ENCODE measurements at places on chromosomes 5 and 9.

GRCh38 chr5:159792180-159792579 is 124.1 kb upstream of the ADRA1B start:
- no peak for DNase-seq

DNA sequence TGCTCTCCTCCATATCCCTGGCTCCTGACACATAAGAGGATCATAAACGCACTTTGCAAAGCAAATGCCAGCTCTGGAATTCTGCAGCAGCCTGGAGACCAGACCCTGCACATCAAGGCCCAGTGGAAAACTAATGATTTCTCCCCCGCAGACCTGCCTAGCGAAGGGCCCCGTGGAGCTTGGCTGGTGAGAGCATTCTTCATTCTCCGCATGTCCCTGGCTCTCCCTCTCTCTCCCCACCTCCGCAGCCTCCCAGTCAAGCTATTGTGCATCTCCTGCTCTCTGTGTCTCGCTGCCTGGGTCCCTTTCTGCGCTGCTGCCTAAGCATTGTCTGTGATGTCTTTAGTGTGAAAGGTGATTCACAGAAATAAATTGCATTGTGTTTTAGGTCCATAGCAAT is 46.7 kb downstream of the GRIA1 start:
- no peak for DNase-seq

- DNase-seq: no peak
Observed at GRCh38 chr9:110041452-110041851, 166.5 kb downstream of the C9orf152 start.

DNA sequence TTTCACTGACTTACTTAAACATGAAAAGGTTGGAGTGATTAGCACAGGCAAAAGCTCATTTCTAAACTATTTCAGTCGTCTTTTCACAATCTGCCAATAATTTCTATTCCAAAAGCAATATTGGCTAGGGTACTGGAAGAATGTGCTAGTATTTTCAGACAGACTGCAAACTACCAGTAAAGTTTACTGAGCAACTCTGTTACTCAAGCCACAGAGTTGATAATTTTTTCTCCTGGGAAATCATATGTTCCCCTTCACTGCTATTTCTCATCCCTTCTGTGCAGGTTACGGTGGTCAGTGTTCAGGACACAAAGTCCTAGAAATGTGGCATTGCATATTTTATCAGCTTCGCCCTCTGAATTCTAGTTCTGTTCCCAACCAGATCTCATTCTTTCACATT is 343.3 kb upstream of the TNC start:
- no peak for DNase-seq

DNA sequence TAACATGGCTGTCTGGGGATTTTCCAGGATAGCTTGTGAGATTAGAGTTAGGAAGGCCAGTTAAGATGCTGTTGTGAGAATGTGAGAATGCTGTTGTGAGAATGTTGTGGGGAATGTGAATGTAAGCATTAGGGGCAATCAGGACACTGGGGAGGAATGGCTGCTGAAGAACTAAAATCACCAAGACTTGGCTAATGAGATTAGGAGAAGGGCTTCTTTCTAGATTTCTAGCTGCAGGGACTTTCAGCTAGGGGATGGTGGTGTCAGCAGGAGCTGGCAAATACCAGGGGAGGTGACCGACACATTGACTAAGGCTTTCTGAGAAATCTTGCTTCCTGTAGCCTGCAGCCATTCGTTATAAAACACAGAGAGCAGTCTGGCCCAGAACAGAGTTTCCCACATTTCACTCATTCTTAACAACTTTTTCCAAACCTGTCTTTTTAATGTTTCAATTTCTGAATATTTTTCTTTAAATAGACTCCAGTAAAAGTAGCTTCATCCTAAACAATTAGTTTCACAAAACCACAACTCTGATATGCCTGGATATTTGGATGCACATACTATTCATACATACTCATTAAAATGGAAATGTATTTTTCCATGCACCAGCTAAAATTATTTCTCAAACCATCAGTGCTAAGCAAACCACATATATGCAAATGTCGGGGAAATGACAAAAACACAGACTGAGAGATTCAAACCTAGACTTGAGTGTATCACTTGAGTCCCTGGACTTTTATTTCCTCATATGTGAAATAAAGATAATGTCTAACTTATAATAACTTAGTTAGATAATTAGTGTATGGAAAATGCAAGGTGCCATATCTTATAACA is 89.3 kb upstream of the TNC start:
- no peak for DNase-seq

- DNase-seq: no peak
Observed at GRCh38 chr5:122153230-122153629, 23.9 kb downstream of the ZNF474 start.

DNA sequence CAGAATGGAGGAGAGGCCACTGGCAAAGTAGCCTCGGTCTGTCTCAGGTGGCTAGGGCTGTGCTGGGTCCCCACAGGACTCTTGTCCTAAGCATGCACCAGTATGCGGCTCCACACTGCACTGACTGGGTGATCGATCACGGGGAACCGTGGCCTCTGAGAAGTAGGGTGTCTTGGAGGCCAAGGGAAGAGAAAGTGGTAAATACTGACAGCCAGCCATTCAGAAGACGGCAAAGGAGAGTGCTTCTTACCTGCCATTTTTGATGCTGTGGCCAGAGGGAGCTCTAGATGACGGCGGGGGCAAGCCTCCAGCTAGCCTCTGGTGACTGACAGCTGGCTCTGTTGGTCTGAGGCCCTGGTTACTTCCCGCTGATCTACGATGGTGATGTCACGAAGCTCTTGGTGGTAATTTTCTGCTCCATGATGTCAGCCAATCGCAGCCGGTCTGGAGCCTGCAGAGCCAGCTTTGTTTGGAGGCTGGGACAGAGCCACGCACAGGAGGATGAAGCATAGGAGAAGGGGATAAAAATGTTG is 40.4 kb upstream of the GADD45G start:
- no peak for DNase-seq

DNA sequence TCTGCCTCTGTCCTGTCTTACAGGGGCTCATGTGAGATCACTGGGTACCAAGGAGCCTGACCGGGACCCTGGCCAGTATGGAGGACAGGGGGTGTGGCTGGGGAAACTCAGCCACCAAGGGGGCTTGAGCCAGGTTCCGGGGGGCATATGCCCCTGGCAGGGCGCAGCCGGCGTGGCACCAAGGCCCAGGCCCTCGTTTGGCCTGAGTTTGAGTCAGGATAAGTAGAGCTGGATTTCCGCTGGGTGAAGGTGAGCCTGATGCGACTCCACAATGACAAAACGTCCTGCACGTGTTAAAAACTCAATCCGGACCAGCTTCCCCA is 616 bp upstream of the TSPAN17 start:
- DNase-seq: no peak

- no peak for DNase-seq
Observed at GRCh38 chr5:95669985-95670384, 12.8 kb downstream of the SPATA9 start.

GRCh38 chr5:180605554-180606214 is 14.4 kb upstream of the SCGB3A1 start:
- peak; percentile 22 for DNase-seq
